Activated T-helper 1 cell treated with anti-CD3 and anti-CD28 coated beads, Interleukin-2, amount 50 U/mL, for 16 hours (primary cell): ENCODE measurements at places on chromosomes 4 and X.

DNA sequence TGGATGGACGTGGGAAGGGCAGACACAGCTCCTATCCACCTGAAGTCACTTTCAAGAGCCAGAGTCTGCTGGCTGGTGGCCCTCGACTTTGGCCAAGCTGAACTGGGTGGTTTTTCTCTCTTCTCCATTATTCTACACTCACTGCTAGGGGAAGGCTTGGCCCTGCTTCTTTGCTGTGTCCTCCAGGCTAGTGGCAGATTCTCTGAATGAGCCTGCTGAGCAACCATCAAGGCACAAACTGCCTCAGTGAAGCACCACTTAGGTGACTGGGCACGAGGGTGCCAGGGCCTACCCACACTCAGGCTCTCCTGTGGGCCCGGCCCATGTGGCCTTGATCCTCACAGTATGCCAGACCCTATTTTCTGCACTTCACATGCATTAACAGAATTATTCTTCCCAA lies 92.0 kb downstream of the PJA1 start:
- DNase-seq, result no peak

DNA sequence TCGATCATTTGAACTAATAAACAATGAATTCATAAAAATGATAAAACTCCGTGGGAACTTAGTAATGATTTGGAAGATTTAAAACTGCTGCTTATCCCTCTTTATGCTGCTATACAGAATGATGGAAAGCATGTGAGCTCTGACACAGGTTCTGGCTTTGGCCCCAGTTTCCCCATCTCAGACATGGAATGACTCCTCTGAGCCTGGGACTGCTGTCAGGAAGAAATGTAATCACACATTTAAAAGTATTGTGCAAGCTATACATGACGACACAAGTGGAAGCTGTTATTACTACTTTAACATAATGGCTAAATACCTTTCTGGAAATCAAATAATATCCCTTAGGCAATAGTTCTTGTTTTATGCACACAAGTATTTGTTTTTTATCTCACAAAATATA lies 161.7 kb downstream of the DCHS2 start:
- no peak for DNase-seq

DNA sequence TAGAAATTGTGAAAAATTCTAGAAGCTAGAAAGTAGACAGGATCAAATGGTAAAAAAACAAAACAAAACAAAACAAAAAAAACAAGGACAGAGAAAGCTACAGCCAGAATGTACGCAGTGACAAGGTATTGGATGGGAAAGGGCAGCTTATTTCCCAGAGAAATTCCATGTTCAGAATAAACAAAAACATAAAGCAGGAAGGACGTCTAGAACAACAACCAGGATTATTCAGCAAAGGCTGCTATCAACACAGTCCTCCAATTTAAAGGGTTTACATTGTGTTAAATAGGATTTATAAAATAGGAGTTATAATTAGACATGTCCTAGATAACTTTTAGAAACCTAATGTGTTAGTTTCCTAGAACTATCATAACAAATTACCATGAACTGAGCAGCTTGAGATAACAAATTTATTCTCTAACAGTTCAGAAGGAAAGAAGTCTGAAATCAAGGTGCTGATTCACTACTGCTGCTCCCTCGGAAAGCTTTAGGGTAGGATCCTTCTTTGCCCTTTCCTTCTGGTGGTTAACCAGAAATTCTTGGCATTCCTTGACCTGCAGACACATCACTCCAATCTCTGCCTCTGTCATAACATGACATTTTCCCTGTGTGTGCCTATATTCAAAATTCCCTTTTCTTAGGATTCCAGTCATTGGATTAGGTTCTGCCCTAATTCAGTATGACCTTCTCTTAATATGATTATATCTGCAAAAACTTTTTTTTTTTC lies 175.6 kb downstream of the SNCA start:
- no peak for DNase-seq

GRCh38 chr4:144374065-144374464 lies 233.5 kb upstream of the GYPA start:
- DNase-seq, result no peak

DNA sequence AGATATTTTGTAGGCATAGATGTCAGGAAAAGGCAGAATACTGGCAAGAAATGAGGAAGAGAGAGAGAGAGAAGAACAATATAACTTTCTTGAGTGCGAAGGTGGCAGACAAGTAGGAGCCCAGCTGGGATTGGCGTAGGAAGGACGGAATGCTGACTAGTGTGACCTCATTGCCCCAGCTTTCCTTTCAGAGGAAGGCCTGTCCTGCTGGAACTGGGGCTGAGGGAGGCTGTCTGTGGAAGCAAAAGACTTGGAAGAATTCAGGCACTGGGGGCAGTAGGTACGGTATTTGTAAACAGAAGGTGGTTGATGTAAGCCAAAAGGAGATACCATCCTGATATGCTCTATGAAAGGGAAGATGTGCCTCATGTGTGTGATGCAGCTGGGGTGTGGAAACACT lies 818.4 kb downstream of the ADGRL3 start:
- DNase-seq, result no peak

- DNase-seq, result peak; percentile 23
Observed at GRCh38 chrX:123961268-123962005, at the start of gene STAG2. Gene STAG2, plus strand, starts transcription at chrX:123961706. Its CDS starts 60,922 bp downstream, at chrX:124022628.

- DNase-seq, result no peak
Observed at GRCh38 chr4:2798399-2799223, 5.7 kb downstream of the SH3BP2 start.

- DNase-seq, result no peak
Observed at GRCh38 chrX:134885336-134886001, 105.3 kb upstream of the SMIM10 start.

DNA sequence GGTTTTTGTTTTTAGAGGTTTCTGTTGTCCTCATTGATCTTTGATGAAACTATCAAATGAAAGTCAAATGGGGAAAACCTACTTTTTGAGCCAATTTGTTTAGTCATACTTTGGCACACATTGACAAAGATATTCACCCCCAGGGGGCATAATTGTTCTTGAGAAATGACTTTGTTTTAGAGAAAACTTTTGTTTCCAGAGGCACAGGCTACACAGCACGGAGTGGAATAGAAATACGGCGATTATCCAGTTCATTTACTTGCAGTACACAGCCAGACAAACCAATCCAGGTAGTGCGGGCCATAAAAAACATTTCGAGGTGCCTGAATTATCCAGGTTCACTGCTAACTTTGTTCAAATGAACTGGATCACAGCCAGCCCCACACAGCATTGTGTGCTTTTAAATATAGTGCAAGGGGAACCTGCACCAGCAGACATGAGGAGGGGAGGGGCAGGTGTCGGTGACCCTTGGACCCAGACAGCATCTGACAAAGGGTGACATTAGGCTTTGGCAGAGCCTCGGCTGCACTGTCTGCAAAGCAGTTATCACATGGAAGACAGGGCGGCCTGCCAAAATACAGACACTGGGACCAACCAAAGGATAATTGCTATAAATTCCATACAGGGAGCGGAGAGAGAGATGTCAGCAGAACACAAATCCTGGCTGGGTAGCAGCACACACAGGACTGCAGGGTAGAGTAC lies 179.6 kb upstream of the NOCT start:
- no peak for DNase-seq

GRCh38 chr4:172547724-172548123 lies 620.9 kb upstream of the GALNT7 start:
- DNase-seq, result no peak

GRCh38 chr4:127881563-127881864 lies 821 bp downstream of the PLK4 start:
- DNase-seq, result no peak

- DNase-seq, result no peak
Observed at GRCh38 chr4:174828845-174829701, at the start of gene GLRA3. Gene GLRA3, minus strand, starts transcription at chr4:174829247. Its CDS starts 436 bp downstream, at chr4:174828811.

- no peak for DNase-seq
Observed at GRCh38 chr4:180665481-180665880, 1577.7 kb upstream of the TENM3 start.

- no peak for DNase-seq
Observed at GRCh38 chr4:178288462-178288861, 846.2 kb upstream of the AGA start.

DNA sequence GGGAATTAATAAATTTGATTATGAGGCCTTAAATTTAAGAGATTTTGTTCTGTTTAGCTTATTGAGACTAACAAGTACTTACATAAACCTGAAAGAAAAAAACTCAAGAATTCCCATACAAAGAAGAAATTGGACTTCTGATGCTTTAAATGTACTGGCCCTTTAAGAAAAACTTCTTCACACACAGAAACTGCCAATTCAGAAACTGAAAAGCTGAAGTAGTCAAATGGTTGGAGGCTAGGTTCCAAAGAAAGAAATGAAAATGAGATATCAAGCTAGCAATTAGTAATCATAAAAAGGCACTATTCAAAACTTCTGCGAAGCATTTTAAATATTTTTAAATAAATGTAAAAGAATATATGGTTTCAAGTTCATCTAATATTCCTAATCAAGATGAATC lies 151.3 kb downstream of the THOC2 start:
- no peak for DNase-seq

- peak; percentile 23 for DNase-seq
Observed at GRCh38 chr4:145482209-145483037, 770 bp downstream of the SMAD1 start.

DNA sequence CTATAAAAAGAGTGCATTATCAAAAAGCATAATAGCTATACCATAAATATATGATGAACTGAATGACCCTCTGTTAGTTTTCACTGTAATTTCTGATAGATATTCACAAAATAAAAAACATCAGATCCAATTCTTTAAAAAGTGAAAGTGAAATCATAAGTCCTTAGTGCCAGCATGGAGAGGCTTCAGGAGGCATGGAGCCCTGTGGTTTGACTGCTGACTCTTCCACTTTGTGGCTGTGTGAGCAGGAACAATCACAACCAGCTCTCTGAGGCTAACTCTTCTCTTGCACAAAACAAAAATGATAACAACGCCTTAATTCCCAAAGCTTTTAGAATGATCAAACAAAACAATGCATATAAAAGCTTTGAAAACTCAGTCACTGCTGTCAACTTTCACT lies 1143.9 kb downstream of the PDHA2 start:
- DNase-seq, result no peak

DNA sequence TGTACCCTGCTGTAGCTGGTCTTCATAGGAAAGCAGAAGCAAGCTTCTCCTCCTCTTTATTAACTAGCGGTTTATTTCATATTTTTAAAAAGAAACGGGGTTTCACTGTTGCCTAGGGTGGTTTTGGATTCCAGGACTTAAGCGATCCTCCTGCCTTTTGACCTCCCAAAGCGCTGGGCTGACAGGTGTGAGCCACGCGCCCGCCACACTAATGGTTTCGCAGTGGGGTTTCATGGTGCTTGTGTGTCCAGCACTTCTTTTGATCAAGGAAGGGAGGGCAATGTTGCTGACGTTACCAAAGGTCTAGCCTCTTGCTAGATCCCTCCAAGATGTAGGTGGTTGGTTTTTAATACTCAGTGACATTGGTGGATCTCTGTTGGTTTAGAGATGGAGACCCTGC lies 1.4 kb downstream of the MAEA start:
- no peak for DNase-seq

DNA sequence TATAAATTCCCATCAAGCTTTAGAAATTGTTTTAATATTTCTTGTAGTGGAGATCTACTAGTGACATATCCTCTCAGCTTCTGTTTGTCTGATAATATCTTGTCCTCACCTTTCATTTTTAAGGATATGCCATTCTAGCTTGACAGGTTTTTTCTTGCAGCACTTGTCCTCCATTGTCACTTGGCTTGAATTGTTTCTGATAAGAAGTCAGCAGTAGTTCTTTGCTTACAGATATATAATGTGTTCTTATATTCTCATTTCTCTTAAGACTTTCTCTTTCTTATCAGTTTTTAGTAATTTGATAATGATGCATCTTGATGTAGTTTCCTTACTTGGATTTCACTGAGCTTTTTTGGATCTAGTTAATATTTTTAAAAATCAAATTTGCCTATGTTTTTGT lies 120.6 kb upstream of the NUDT6 start:
- DNase-seq, result no peak

DNA sequence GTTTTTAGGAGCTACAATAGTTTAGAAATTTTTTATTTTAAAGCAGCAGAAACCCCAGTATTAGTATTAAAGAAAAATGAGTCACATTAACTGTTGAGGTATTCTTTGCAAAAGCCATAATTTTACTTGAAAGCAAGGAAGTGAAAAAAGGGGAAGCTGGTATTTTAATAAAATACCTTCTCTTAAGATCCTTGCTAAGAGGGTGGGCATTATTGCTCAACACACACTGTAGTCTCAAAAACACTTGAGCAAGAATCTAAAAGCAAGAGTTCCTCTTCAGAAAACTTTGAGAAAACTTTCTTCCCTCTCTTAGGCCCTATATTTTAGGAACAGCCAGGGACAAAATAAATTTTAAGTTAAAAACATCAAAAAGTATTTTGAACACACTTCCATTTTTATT lies 259.4 kb upstream of the DIAPH2 start:
- no peak for DNase-seq

DNA sequence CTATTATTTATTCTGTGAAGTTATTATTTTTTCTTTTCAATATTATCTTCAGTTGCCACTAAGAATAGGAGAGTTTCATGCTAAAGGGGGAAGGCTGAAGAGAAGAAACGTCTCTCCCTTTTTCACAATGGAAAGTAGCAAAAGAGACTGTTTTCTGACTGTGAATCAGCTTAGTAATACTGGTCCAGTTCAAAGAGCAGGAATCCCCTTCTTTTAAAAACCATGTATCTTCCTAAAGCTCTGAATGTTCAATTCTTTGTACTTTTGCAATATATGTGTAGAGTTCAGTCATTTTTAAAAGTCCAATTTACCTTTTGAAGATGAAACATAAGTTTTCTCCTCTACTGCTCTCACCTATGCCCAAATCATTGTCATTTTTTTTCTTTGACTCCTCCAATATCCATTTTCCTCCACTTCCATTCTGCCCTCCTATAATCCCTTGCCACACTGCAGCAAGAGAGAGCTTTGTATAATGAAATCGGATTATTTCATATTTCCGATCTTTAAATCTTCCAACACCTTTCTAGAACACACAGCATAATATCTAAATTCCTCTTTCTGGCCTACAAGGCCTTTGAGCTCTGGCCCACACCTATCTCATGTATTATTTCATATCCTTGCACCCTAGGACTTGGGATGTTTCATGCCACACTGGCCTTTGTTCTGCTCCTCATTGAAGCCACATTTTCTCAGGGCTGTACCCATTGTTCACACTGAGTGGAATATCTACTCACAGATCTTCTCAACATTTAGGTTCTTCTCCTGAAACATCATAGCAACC lies 195.3 kb downstream of the CAMK2D start:
- DNase-seq, result no peak

DNA sequence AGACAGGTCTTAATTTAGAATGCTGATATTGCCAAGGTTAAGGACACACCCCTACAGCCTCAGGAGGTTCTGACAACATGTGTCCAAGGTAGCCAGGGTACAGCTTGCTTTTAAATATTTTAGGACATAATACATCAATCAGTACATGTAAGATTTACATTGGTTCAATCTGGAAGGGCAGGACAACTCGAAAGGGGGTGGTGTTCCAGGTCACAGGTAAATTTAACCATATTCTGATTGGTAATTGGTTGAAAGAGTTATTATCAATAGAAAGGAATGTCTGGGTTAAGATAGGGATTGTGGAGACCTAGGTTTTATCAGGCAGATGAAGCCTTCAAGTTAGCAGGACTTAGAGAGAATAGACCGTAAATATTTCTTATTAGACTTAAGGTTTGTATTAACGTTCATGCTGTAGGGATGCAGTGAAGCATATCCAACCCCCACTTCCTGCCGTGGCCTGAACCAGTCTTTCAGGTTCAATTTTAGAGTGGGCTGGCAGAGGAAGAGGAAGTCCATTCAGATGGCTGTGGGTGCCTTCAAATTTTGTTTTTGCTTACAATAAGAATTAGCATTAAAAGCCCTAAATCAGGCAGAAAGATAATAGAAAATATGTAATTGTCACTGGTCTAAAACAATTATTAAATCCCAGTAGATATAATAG lies 136.5 kb upstream of the GALNTL6 start:
- DNase-seq, result no peak
